ENCODE measurements at places on chromosomes 5 and 9.

DNA sequence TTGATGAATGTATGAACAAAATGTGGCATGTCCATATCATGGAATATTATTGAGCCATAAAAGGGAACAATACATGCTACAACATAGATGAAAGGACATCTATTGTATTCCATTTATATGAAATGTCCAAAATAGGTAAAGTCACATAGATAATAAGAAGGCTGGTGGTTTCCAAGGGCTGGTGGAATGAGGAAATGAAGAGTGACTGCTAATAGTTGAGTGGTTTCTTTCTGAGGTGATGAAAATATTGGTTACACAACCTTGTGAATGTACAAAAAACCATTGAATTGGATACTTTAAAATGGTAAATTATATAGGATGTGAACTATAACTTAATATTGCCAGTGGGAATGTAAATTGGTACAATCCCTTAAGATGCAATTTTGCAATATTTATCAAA lies 5.2 kb downstream of the ARSB start:
- DNase-seq, result no peak

- no peak for DNase-seq
Measured at GRCh38 chr9:137802521-137803243, 74.9 kb upstream of the CACNA1B start.

GRCh38 chr9:127004946-127005769 lies 90.6 kb downstream of the RALGPS1 start:
- no peak for DNase-seq

GRCh38 chr9:2934883-2935282 lies 91.0 kb upstream of the PUM3 start:
- no peak for DNase-seq

GRCh38 chr9:14710804-14711203 lies 11.7 kb downstream of the CER1 start:
- no peak for DNase-seq

- DNase-seq, result no peak
Measured at GRCh38 chr5:5353681-5354080, 68.8 kb upstream of the ICE1 start.

DNA sequence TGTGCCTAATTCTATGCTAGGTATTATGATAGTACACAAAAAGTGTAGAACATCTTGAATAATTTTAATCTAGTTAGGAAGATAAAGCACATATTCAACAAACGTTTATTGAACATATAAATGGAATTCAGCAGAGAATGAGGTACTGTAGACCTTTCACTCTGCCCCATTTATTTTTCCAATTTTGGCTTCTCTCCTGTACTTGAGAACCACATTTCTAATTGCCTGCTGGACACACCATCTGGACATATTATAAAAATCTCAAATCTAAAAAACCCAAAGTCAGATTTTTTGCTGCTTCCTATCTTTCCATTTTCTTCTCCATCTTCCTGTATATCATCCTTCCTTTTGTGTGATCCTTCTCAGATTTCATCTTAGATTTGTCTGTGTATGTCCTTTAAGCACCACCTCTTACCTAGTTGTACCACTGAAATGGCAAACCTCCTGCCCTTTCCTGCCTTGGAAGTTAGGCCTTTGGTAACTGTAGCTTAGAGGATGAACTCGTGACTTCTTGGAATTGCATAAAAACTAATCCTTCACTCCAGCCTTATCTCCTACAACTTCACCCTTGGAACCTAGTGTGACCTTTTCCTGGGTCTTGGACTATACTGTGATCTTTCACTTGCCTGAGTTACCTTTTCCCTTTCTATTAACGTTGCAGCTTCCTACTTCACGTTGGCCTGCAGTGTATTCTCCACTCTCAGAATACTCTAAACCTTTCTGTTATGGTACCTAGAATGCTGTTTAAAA lies 8.8 kb downstream of the SLC26A2 start:
- DNase-seq, result no peak

- no peak for DNase-seq
Measured at GRCh38 chr9:123743737-123744136, 186.2 kb downstream of the DENND1A start.

DNA sequence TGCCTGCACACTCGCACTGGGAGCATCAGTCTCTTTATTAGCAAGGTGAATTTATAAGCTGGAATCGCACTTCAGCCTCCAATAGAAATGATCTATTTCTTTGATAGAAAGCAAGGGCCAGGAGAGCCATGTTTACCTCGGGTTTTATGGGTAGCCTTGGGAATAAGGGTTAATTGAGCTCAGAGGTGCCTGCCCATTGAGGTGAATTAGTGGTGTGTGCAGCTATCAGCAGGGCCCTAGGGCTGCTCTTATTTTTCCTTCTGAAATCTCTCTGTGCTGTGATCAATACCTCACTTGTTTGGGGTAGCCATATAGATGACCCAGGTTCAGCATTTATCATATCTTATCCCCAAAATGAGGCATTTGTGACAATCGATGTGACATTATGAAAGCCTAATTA lies 297.8 kb downstream of the EBF1 start:
- no peak for DNase-seq

- no peak for DNase-seq
Measured at GRCh38 chr9:87668222-87668621, 57.7 kb upstream of the CTSL start.

DNA sequence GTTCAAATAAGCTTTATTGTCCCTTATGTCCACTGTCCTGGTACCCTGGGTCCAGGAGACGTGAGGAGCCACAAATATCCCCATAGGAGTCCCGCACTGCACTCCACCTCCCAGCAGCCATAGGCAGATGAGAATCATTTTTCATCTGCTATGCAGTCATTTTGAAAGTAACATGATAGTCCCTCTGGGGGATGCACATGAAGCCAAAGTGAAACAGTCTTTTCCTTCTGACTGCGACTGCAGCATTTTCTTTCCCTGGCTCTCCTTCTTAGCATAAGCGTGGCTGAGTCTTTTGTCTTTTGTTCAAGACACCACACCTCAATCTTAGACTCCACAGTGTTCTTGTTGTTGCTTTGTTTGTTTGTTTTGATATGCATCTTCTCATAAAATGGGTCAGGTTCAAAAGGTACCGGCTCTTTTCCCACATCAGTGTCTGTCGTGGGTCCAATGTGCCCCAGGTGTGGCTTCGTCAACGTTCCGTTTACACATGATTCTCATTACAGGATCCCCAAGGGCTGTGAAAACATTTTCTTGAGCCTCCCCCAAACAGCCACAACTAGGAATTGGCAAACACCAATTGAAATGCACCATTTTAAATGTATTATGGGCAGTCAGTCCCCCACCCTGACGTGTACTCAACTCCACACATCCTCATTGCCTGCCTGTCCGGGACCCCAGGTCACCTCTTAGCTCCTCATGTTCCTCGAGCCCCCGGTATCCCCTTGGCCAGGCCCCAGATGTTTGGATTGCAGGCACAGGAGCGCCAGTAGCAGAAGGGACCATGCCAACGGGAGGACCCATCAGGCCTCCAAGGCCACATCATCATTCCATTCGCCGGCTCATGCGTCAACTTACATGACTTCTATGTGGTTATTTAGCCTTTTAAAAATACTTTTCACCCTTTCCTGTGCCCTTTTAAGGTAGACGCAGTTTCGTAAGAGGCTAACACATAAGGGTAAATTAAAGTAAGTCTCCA lies 237.8 kb upstream of the DAPK1 start:
- DNase-seq, result peak; percentile 3

DNA sequence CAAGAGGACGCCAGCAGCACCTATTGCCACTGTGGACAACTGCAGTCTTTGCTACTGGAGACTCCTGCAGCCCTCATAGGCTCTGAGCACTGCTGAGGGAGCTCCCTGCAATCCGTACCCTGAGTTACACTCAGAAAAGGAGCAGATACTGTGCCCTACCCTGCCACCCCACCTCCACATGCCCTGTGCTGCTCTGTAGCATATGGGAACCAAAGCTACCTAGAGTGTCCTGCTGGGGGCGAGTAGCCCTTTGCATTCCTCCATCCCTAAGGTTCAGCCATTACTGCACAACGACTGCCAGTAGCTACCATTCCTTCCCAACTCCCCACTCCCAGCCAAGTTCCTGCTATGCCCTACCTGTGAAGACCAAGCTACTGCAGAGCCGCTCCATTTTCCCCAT lies 90.2 kb upstream of the SNCAIP start:
- no peak for DNase-seq

DNA sequence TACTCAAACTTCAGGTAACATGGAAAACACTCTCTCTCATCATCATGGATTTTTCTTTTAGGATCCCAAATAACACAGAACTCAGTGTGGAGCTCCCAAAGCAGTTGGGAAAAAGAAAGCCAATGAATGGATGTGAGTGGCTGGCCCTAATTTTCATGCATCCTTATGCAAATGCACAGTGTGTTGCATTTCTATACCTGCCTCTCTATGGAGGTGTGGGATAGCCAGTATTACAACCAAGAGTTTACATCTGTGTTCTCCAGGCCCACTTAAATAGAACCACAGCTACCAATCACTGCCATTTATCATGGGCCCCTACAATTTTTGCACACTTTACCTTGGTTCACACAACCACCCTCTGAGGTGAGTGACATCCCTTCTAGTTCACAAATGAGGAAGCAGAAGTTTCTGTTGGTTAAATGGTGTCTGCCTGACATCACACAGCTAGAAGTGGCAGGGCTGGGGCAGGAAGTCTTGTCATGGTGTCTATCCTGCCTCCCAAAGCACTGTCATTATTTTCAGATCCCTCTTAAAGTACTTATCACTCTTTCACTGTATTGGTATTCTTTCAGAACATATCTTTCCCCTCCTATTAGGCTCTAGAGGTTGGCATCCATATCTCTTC lies 17.3 kb downstream of the MAMDC2 start:
- no peak for DNase-seq

DNA sequence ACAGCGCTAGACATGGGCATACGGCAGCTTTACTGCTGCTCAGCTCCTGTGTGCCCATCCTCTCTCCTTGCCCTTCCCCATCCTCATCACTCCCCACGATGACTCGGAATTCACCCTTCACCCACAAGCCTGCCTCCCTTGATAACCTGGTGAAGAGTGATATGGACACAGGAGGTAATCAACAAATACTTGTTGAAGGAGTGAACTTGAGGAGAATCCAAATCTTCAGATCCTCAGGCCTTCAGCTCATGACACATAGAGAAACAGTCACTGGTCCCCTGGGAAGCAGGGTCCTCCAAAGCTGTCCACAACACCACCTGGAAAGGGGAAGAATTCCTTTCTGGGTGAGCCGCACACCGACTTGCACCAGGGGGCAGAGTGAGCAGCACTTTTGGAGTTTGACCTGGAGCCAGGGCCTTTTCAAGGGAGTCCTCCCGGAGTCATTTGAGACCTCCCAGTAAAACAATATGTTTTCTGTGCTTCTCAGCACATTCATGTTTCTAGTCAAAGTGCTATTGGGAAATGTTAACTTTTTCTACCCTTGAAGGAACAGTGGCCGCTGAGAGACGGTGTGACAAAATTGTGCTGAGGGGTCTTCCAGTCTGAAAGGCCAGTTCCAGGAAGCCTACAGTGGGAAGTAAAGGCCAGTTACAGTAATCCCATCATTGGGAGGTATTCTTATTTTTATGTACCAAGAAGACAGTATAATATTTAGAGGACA lies 332.3 kb downstream of the CWC27 start:
- DNase-seq, result peak; percentile 49

DNA sequence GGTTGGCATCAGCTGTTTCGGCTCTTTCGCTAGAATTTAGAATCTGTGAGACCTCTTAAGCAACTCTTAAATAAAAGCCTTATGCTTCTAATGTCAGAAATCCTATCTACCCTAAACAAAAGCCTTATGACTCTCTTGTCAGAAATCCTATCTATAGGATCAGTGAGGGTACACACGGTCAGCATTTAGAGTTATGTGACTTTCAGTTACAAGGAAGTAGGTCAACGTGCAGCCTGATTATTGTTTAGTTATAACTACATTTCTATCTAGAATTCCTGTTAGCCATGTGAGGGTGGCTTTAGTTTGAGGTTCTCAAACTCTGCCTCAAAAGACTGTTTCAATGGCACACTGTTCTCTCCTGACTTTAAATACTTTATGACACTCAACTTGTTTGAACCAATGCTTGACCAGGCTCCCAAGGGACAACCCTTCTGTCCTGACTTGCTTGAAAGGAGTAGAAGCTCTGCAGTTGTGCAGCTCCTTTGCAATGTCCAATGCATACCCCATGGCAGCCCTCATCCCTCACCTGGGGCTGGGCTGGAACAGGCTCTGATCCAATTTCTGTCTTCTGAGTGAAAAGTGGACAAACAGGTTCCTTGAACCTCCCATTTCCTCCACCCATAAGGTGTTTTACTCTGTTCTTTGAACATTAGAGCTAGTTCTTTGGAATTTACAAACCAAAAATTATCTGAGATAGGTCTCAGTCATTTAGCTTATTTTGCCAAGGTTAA lies 251.6 kb upstream of the PIK3R1 start:
- no peak for DNase-seq

- DNase-seq, result peak; percentile 100
Measured at GRCh38 chr9:122904823-122905710, at the start of gene RC3H2. RC3H2 (minus strand) TSS chr9:122905359; CDS start chr9:122897509, 7,850 bp downstream.

DNA sequence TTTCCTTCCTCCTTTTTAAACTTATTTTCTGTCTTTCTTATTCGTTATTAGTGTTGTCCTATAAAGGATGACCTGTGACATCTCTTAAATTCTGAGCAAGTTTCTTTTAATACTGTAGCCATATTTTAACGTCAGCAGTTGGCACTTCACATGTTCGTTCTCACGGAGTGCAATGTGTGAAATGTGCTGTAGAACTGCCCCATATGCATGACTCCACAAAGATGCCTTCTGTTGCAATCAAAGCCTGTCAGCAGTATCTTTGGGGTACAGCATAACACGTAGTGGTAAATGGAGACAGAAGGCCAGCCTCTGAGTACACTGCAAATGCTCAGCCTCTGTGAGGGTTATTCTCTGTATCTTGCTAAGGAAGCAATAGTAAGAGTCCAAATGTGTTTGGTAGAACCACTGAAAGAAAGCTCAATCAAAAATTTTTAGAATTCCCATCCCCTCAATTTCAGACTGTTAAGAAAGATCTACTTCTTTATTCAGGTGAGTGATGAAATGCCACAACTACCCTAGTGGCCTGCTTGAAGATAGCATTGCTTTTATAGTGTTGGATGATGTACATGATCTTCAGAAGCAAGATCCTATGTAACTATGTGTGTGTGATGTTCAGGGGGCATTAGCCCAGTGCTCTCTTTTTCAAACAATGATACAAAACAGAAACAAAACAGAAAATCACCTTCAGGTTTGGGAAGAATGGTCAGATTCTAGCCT lies 277.7 kb downstream of the TMEM167A start:
- DNase-seq, result no peak

GRCh38 chr9:119268985-119269384 lies 100.2 kb downstream of the BRINP1 start:
- no peak for DNase-seq

DNA sequence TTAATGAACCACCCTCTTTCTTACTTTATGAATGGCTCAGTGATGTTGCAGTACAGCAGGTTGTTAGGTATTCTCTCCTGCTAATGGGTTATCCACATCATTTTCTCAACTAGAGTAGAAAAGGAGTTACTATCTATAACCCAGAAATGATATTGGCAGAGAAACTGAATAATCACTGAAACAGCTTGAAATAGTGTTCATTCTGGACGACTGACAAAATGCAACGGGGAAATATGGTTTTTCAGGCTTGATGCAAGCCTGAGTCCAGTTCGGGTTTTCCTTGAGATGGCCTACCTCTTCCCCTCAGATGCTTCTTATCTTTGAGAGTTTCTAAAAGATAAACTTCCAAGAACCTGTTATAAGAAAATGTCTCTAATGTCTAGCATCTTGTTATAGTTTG lies 187.3 kb downstream of the RAB3C start:
- no peak for DNase-seq
